ENCODE measurements at places on chromosomes 6 and 20.

DNA sequence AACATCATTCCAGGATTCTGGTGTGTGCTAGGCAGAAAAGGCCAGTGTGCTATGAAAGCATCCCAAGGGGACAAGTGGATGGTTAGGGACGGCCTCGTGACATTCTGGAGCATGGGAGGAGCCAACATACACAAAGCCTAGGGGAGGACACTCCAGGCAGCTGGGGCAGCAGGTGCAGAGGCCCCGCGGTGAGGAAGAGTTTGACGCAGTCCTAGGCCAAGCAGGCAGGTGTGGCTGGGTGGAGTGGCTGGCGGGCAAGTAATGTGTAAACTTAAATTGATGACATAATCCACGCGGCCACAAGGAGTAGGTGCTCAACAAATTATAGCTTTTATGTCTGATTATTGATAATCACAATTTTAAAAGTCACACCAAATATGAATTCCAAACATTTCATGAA, 93.6 kb downstream of the TMEM242 start:
- no peak for DNase-seq

- DNase-seq = no peak
Measured at GRCh38 chr20:3652221-3652620, 11.0 kb downstream of the GFRA4 start.

DNA sequence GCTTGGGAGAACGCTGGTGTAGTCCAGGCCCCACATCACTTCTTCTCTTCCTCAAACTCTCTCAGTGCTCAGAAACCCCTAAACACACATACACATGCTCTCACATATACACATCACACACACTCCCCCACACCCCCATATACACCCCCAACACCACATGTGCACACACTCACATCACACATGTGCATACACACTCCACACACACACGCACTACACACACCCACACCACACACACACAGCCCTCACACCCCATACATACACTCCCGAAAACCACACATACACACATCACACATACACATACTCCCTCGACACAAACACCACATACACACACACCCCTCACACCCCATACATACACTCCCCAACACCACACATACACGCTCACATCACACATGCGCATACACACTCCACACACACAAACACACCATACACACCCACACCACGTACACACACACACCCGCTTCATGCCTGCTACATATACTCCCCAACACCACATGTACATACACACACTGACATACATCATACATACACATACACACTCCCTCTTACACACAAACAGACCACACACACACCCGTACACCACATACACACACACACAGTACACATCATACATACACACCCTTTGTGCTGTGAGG, 110.3 kb upstream of the TMEM170B start:
- DNase-seq = no peak

- peak; percentile 66 for DNase-seq
Measured at GRCh38 chr6:132520953-132521352, 8.0 kb upstream of the STX7 start.

- DNase-seq = no peak
Measured at GRCh38 chr20:18665135-18665534, 77.3 kb downstream of the DTD1 start.

DNA sequence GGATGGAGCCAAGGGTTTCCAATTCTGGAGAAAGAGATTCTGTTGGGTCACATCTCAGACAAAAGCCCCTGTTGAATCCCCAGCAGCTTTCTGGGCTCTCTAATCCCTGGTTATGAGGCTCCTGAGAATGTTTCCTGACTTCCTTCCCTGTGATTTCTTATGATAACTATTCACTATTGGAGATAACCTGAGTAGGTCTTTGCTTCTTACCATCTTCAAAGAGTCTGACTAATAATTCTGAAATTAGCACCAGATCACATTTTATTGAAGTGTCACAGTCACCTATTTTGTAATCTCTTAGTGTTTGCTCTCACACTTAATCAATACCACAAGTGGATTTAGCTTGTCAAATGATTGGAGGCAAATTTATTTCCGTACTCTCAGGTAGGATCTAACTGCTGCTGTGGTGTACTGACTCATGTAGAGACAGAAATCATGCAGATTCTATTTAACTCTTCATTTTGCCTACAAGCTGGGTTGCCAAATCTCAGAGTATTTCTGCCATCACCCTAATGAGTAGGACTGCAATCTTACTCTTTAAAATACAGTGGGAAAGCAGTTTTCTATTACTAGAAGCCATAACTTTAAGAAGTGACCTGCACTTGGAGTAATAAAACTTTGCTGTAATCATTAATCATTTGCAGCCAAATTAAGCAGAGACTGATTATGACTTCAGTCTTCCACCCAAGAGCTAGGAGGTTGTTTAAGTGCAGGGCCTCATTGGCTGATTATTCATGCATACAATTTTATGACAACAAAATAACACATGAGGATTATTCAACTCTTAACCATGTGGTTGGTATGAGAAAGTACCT, 422.1 kb downstream of the EPM2A start:
- DNase-seq = no peak

All from stromal cell of bone marrow (primary cell).